ENCODE measurements at places on chromosomes 6 and 20.
A peak's percentile ranks its signal among the peaks of the same experiment; 100 is the strongest.

DNA sequence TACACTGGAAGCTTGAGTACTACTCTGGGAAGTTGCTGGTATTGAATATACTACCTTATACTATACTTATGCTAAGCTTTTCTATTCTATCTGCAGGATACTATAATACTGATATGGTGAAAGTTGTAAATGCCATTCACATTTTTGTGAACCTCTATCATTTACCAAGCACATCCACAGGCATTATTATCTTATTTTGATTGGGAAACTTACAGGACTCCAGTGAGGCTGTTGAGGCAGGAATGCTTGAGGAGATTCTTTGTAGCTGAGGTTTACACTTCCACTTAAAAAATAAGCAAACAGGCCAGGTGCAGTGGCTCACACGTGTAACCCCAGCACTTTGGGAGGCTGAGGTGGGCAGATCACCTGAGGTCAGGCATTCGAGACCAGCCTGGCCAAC is 442.9 kb downstream of the QKI start:
- DNase-seq: no peak

DNA sequence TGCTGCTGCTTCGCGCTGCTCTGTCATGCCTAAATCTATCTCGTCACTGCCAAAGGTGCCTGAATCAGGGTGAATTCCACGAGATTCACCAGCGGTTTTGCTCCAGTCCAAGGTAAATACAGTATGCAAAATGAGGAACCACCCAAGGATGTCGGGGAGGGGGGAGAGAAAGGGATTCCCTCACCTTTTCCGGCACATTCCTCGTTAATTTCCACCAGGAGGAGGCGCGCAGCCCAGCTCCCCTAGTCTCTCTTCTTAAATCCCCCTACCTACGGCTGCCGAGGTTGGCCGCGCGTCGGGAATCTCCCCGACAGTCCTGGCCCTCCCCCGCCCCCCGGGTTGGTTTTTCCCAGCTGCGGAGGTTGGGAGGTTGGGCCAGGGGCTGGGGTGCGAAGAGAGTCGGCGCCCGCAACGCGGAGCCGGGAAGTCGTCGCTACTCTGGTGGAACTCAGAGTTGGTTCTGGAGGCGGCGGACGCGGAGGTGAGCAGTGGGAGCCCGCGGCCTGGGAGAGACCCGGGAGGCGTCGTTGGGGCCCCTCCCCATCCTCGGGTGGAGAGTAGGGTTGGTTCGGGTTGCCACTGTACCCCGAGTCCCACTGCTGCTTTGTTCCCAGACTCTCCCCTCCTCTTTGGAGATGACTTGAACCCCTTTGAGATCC is at the start of gene TPBG:
Gene TPBG, plus strand, starts transcription at position 390 of the 659 bp plus-strand sequence. CDS start 1,145 bp downstream, outside the sequence.
- DNase-seq: peak; percentile 41

DNA sequence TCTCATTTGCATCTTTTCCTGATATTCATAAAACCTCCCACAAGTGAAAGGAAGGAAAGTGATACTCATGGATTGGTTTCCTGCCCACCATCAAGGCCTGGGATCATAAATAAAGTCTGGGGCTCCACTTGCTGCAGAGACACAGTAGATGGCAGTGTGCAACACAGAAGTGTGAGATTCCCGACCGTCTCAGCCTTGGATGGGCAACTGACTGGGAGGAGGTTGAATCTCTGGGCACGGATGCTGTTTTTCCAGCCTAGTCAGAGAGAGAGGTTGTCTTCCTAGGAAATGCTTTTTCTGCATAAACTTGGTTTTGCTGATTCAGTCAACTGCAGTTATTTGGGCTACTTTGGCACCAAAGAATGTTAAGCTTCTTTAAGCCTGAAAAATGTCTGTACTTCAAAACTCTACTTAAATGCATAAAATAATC is 9.9 kb upstream of the RFPL4B start:
- DNase-seq: no peak

- no peak for DNase-seq
Observed at GRCh38 chr20:53655625-53656292, 62.1 kb upstream of the ZNF217 start.

- DNase-seq: no peak
Observed at GRCh38 chr6:53080813-53081212, 15.6 kb downstream of the FBXO9 start.

GRCh38 chr20:47156301-47157137 is 200.0 kb downstream of the ZMYND8 start:
- no peak for DNase-seq

- no peak for DNase-seq
Observed at GRCh38 chr6:111011360-111012142, 29.7 kb downstream of the RPF2 start.

- no peak for DNase-seq
Observed at GRCh38 chr6:34919651-34920050, 30.6 kb downstream of the ANKS1A start.

DNA sequence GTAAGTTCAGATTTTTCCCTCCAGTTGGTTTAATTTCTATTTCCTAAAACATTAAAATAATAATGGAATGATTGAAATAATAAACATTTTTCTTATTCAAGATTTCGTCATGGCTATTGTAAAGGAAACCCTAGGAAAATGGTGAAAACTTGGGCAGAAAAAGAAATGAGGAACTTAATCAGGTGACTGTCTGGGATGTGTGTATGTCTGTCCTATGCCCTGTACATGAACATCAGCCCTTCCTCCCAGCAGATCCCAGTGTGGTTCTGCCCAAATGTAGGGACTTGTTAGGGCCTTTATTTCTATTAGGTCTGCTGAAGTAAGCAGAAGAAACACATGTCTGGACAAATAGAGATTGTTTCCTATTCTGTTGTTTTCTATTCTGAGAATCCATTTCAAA is 13.1 kb downstream of the RIOK1 start:
- no peak for DNase-seq

DNA sequence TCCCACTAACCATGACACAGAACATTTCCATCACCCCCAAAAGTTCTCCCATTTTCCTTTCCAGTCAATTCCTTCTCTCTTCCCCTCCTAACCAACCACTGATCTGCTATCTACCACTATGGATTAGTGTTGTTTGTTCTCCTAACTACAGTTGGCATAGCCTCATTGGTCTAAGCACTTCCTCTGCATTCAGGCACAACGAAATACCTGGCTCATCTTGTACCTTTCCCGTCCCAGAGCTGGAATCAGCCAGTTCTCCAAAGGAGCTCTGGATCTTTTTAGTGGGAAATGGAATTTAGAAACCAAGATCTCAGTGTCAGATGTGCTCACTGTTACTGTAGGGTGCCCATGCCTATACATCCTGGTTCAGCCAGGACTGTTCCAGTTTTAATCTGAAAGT is 4.0 kb upstream of the WTAP start:
- no peak for DNase-seq

GRCh38 chr20:11170565-11170964 is 496.8 kb upstream of the JAG1 start:
- no peak for DNase-seq

- DNase-seq: no peak
Observed at GRCh38 chr6:5303682-5304081, 42.4 kb downstream of the FARS2 start.

GRCh38 chr6:72689107-72689954 is 67.5 kb downstream of the KCNQ5 start:
- no peak for DNase-seq

- DNase-seq: no peak
Observed at GRCh38 chr6:26183237-26183580, 96.0 kb downstream of the HFE start.

DNA sequence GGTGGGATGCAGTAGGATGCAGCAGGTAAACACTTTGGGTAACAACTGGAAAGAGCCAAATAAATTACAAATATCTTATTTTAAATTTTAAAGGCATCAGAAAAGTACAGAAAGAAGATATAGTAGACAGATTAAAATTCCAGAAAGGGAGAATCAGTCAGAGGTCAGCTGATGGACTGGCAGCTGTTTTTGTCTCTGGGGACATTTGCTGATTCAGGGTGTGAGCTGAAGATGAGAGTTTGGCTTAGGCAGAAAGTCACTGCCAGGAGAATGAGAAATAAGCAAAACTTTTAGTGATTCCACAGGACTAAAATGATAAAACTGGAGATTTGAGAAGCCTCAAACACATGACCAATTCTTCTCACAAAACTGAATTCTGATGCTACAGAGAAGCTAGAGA is 39.5 kb downstream of the AHI1 start:
- no peak for DNase-seq

DNA sequence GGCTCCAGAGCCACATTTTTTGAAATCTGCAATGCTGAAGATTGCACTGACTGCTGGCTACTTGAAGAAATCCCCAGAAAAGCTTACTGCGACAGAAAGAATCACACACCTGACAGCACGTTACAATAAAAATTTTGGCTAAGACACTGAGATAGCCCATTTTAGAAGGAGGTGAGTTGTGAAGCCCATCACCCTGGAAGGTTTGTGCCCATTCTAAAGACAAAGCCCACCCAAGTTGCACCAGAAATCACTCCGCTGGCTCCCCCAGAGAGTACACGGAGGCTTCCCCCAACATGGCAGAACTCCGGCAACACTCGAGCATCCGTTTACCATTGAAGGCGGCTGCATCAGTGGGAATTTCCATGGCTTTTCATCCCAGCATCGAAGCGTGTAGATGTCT is 29.4 kb downstream of the LPA start:
- DNase-seq: no peak

- no peak for DNase-seq
Observed at GRCh38 chr6:22873513-22874136, 304.3 kb downstream of the HDGFL1 start.

GRCh38 chr20:19511931-19512330 is 246.1 kb upstream of the RIN2 start:
- no peak for DNase-seq

GRCh38 chr20:56002908-56003800 is 2.2 kb downstream of the CBLN4 start:
- no peak for DNase-seq

DNA sequence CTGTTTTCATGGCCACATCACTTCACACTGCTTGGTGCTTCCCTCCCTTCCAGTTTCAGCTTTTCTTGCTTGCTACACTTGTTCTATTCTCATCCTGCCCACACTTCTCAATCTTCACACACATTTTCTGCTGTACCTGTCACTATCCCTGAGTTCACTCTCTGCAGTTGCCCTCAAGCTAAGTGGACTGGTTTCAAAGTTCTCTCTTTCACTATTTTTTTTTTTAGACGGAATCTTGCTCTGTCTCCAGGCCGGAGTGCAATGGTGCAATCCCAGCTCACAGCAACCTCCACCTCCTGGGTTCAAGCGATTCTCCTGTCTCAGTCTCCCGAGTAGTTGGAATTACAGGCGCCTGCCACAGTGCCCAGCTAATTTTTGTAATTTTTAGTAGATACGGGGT is 130.6 kb upstream of the FAM83B start:
- DNase-seq: no peak

- no peak for DNase-seq
Observed at GRCh38 chr6:109009962-109010704, 84.5 kb downstream of the SESN1 start.

DNA sequence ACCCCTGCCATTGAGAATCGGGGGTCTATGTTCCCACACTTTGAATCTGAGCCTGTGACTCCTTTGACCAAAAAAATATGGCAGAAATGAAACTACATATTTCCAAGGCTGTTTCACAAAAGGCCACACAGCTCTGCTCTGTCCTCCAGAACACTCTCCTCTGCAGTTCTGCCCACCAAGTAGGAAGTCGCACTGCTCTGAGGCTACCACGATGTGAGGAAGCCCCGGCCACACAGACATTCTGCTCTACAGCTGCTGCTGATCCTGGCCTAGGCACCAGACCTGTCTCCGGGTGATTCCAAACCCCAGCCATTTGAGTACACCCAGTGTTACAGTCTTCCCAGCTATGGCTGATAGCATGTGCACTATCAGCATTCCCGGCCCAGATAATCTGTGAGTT is 85.1 kb downstream of the LYRM4 start:
- no peak for DNase-seq

DNA sequence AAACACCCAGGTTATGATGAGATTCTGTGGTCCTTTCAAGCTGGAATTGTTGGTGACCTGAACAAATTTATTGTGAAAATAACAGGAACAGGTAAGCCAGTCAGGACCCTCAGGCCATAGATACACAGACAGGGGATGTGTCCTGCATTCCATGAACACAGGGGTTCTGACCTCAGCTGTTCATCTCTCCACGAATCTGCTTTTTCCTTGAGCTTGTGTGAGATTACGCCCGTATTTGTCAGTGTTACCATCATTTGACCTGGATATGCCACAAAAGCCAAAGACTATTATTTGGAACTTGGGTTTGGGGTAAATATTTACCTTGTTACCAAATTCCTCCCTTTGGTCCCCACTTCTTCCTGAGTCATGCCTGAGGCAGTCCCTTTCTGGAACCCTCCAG is 288.9 kb downstream of the PREX1 start:
- no peak for DNase-seq

DNA sequence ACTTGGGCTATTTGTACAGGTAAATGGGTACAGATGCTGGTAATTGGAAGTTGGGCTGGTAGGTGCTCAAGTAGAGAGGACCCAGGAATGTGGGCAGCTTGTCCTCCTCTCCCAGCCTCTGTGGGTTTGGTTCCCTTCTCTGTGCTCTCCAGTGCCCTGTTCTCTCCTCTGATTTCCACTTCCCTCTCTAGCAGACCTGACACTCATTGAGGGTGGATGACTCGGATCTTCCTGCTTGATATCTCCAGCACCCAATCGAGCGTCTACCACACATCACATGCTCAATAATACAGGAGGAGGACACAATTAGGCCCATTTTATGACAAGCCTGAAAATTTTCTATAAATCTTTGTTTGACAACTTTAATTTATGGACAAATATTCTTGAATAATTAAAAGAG is 23.7 kb downstream of the CST1 start:
- DNase-seq: no peak

- no peak for DNase-seq
Observed at GRCh38 chr6:66962082-66962481, 1255.1 kb upstream of the EYS start.

- DNase-seq: no peak
Observed at GRCh38 chr6:2447931-2448330, 202.5 kb upstream of the GMDS start.

DNA sequence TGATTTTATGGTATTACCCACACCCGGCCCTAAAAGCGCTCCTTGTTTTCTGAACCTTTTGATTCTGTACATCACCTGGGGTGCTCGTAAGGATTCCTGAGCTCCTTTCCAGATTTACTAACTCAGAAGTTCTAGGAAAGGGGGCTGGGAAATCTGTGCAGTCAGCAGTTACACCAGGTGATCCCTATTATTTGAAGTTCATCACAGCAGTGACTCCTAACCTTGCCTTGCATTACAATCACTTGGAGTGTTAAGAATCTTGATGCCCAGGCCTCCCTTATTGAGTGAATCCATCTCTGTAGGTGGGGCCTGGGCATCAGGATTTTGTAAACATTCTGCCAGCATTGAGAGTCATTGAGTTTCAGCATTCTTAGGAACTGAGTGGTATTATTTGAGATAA is 44.7 kb downstream of the BMP6 start:
- DNase-seq: no peak

DNA sequence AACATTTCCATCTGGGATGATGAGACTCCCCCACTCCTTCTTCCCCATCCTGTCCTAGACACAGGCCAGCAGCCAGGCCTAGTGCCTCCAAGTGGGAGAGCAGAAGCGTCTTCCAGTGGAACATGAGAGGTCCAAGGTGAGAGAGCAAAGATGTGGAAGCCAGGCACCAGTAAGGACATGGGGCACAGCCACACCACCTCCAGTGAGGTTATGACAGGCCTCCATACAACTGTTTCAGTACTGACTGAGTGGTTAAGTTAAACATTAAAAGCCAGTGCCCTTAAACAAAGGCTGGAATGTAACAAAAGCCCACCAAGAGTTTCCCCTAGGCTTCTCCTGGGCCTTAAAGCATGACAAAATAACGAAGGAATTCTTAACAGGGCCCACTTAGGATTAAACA is 5.3 kb downstream of the ZBTB24 start:
- DNase-seq: no peak

- DNase-seq: no peak
Observed at GRCh38 chr6:16493802-16494201, 255.4 kb downstream of the GMPR start.

- DNase-seq: no peak
Observed at GRCh38 chr6:31784098-31784925, 7.2 kb upstream of the VWA7 start.
